ENCODE measurements at places on chromosomes 3 and 15.

GRCh38 chr3:136751316-136752171, 634 bp downstream of the STAG1 start:
- H3K27me3 ChIP-seq = no peaks in the 10 kb centered on the region
- H3K36me3 ChIP-seq = no peaks in the 10 kb centered on the region
- peaks cover 9% of the 10 kb centered on the region for H3K4me1 ChIP-seq
- H3K4me3 ChIP-seq = peak overlapping the region; percentile 73

- no peaks in the 10 kb centered on the region for H3K27me3 ChIP-seq
- peaks cover 7% of the 10 kb centered on the region for H3K36me3 ChIP-seq
- no peak for DNase-seq
Observed at GRCh38 chr3:50236484-50237132, 604 bp downstream of the GNAI2 start.

DNA sequence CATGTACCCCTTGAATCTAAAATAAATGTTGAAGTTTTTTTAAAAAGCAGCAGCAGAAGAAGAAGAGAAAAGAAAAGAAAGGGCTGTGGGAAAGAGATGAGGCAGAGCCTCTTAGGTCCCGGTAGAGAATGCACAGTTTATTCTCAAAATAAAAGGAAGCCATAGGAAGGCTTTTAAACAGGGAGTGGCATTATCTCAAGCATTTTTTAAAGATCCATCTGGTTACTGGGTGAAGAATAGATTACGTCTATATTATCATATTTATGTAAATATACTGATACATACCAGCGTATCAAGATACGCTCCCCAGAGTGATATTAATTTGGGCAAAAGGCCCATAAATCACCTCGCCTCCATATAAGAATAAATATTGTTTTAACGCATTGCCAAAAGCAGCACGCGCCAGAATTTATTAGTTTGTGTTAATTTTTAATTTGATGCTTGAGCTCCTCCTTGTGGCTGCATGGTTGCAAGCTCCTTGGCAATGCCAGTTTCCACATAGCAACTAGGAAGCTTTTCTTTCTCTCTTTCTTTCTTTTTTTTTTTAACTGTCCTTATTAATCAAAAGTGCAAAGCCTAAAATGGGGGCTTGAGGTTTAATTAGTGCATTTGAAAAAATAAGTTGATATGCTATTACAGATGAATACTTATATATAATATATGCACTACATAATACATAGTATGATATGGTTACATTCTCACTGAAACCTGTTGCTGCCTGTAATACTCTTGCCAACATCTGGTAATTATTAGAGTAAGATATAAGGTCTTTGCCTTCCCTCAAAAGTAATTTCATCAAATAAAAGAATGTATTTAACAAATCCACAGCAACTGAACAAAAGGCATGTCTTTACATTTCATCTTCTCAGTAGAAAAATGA, 242.8 kb upstream of the UBE2E2 start:
- H3K4me3 ChIP-seq = no peak overlapping the region
- peak; percentile 74 for DNase-seq
- H3K4me1 ChIP-seq = no peaks in the 10 kb centered on the region
- H3K36me3 ChIP-seq = no peaks in the 10 kb centered on the region
- H3K27me3 ChIP-seq = no peaks in the 10 kb centered on the region

DNA sequence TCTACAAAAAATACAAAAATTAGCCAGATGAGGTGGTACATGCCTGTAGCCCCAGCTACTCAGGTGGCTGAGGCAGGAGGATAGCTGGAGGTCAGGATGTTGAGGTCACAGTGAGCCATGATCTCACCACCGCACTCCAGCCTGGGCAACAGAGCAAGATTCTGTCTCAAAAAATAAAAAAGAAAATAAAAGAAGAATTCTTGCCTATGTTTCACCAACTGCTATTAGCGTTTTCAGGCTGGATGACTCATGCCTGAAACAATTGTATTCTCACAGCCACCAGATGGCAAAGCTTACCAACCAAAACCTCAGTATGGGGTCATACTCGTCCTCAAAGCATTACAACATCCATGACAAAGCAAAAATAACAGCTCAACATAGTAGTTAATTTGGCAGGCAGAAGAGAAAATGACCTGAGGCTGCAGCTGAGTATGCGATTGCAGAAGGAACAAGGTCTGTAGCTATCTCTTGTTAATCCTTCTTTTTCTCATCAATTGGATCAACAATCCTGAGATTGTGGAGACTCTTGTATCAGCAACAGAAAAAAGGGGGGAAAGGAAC, 52.2 kb downstream of the TP53BP1 start:
- H3K36me3 ChIP-seq = peaks cover 5% of the 10 kb centered on the region
- no peak overlapping the region for H3K4me3 ChIP-seq
- peak; percentile 94 for DNase-seq

DNA sequence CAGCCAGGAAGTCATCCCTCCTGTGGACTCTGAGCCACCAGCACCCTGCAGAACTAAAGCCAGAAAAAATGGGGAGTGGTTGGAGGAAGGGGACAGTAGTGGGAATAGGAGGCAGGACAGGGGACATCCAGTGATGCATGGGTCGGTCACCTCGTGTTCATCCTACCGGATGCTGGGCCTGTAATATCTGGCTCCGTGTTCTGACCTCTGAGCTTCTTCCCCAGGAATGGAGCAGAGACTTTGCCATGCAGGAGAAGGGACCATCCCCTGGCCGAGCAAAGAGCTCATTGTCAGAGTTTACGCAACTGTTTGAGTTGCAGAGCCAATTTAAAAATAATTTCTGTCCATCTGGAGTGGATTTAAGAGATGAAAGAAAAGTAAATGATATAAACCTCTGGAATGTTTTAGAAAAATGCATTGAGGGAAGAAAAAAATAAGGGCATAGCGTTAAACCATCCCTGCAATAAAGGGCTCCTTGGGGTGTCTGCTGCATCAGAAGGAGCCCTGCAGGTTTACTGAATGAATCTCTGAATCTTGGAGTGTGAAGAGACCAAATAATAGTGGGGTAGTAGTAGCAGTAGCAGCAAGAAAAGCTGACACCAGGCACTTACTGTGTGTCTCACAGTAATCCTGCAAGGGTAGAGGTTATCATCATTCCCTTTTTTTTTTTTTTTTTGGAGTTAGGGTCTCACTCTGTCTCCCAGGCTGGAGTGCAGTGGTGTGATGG, 70.9 kb downstream of the AAGAB start:
- H3K4me1 ChIP-seq = peaks cover 11% of the 10 kb centered on the region
- H3K4me3 ChIP-seq = no peak overlapping the region
- H3K36me3 ChIP-seq = peaks cover 66% of the 10 kb centered on the region
- H3K27ac ChIP-seq = no peak overlapping the region

DNA sequence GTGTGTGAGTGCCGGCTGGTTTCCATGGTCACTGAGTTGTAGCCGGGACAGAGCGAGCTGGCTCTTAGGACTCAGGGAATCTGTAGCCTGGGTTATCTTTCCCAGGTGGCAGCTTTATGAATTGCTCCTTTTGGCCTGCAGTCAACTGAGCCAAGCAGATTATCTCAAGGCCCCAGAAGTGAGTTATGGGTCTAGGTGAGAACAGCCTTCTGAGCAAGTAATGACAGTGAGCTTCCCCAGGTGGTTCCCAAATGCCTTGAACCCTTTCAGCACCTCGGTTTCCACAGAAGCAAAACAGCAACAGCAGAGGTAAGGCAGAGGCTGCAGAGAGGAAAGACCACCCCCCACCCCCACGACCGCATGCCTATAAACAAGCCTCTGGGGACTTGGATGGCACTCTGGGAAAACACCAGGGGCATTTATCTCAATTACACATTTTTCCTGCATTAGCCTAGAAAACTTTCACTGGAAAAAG, 56.7 kb upstream of the DGKG start:
- peak overlapping the region; percentile 63 for H3K27ac ChIP-seq
- H3K27me3 ChIP-seq = no peaks in the 10 kb centered on the region
- no peaks in the 10 kb centered on the region for H3K36me3 ChIP-seq
- peak; percentile 13 for DNase-seq
- H3K4me3 ChIP-seq = no peak overlapping the region

GRCh38 chr15:38274135-38274534, 21.5 kb downstream of the SPRED1 start:
- no peak for DNase-seq
- no peak overlapping the region for H3K27ac ChIP-seq
- H3K27me3 ChIP-seq = no peaks in the 10 kb centered on the region
- no peak overlapping the region for H3K4me3 ChIP-seq

DNA sequence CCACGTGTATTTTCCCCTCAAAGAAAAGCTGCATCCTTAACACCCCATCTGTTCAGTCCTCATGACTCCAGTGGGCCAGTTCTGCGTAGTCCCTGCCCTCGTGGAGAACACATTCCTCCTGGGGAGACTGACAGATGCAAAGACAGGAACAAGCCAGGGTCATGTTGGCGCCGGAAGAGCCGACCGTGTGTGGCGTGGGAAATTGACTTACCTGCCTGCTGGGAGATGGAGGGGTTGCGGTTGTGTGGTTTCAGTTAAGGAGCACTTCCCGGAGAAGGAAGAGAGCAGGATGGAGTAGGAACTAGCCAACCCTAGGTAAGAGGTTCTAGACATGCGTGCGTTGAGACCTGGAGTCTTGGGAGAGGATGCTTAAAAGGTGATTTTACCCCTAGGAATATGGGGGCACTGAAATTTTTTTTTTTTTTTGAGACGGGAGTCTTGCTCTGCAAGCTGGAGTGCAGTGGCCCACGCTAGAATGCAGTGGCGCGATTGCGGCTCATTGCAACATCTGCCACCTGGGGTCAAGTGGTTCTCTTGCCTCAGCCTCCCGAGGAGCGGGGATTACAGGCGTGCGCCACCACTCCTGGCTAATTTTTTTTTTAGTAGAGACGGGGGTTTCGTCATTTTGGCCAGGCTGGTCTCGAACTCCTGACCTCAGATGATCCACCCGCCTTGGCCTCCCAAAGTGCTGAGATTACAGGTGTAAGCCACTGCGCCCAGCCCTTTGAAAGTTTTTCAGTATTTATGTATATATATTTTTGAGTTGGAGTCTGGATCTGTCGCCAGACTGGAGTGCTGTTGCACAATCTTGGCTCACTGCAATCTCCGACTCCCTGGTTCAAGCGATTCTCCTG, 1.4 kb downstream of the VHL start:
- peaks cover 10% of the 10 kb centered on the region for H3K4me1 ChIP-seq
- no peaks in the 10 kb centered on the region for H3K27me3 ChIP-seq
- peak overlapping the region; percentile 97 for H3K4me3 ChIP-seq
- peaks cover 2% of the 10 kb centered on the region for H3K36me3 ChIP-seq
- H3K27ac ChIP-seq = peak overlapping the region; percentile 63

Measured in PC-3 (cell line).